ENCODE measurements at places on chromosomes 13 and 19. TPM values are rescaled to one million over a fixed set of nuclear protein-coding genes. Genes with fewer than 3 reads are reported as not detected.

The SLC6A16 gene
- not detected for total RNA-seq

The CEACAM7 gene
- 0.71 TPM for total RNA-seq

The CRB3 gene
- total RNA-seq, result 36.9 TPM

The PDX1 gene
- not detected for total RNA-seq

The ZNF543 gene
- total RNA-seq, result 6.1 TPM

The CYP2A7 gene
- not detected for total RNA-seq

The ZNF607 gene
- total RNA-seq, result 3.9 TPM

The CTXN1 gene
- total RNA-seq, result 7.8 TPM

The RYR1 gene
- total RNA-seq, result 0.14 TPM

The PRODH2 gene
- total RNA-seq, result not detected

The NAPSA gene
- total RNA-seq, result 0.56 TPM

The CRX gene
- not detected for total RNA-seq

The ADAT3 gene
- 9.6 TPM for total RNA-seq

The SIGLEC6 gene
- total RNA-seq, result not detected

The ZNF44 gene
- total RNA-seq, result 4.6 TPM

The GAS6 gene
- total RNA-seq, result 128 TPM

The ICAM4 gene
- total RNA-seq, result 8.1 TPM

The ADGRL1 gene
- 16.3 TPM for total RNA-seq

The KCNN4 gene
- total RNA-seq, result 12.9 TPM

The CYP4F12 gene
- 0.49 TPM for total RNA-seq

The GPR12 gene
- not detected for total RNA-seq

The PTH2 gene
- not detected for total RNA-seq

All from airway epithelial cell (primary cell).